ENCODE measurements at places on chromosomes 12 and 14.
A peak's percentile ranks its signal among the peaks of the same experiment; 100 is the strongest.

- DNase-seq, result no peak
Observed at GRCh38 chr12:79871621-79872020, 63.3 kb downstream of the PPP1R12A start.

- no peak for DNase-seq
Observed at GRCh38 chr14:77076113-77076631, 21.9 kb upstream of the CIPC start.

GRCh38 chr12:49655595-49656236 is 32.4 kb downstream of the PRPF40B start:
- no peak for DNase-seq

- peak; percentile 34 for DNase-seq
Observed at GRCh38 chr14:76810953-76811400, 1.7 kb downstream of the ANGEL1 start.
